Neuronal stem cell (in vitro differentiated cells): ENCODE measurements at places on chromosomes 5 and 9.

- DNase-seq: no peak
Observed at GRCh38 chr5:170559296-170559695, 55.5 kb downstream of the KCNIP1 start.

DNA sequence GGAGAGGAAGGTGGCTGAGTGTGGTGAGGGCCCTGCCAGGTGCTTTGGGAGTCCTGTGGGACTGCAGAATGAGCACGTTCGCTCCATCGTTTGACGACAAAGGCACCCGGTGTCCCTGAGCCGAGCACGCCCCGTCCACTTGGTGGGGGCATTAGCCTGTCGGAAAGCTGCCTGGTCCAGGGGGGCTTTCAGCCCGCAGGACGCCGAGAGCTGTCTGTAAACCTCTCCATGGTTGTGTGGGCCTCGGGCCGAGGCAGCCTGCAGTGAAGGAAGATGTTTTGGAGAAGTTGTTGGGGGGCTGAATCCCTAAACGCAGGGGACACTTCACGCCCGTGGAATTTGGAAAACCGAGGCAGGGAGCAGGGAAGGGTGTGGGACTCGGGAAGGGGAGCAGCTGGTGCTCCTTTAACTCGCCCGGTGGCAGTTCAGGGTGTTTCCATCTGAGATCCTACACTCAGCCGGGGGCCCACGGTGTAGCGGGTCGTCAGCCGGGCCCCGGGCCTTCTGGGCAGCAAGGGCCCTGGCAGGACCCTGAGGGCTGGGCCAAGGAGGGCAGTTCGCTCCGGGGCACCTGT is 53.8 kb downstream of the MRPL36 start:
- DNase-seq: no peak

DNA sequence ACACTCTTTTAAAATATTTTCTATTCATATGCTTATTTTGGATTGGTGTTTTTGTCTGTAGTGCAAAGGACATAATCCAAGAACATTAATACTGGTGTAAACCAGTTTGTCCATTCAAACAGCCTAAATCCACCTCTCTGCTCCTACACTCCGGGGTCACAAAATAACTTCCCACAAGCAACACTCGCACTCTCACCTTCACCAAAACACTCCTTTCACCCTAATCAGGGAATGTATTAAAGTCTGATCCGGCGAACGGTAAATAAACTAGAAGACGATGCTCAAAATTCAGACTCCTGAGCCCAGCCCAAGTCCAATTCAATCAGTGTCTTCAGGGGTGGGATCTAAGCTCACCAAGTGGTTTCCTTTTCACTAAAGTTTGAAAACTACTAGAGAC is 649 bp downstream of the AP3B1 start:
- DNase-seq: peak; percentile 33

- no peak for DNase-seq
Observed at GRCh38 chr5:23042226-23042625, 189.1 kb upstream of the CDH12 start.

DNA sequence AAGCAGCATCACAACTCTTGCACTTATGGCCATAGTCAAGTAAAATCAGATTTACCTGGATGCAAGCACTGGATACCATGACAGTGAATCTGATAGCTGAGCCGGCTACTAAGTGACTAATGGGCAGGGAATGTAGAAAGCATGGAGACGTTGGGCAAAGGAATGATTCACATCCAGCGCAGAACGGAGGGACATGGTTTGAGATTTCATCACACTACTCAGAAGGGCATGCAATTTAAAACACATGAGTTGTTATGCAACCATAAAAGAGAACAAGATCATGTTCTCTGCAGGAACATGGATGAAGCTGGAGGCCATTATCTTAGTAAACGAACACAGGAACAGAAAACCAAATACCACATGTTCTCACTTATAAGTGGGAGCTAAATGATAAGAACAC is 169.1 kb upstream of the PIK3R1 start:
- DNase-seq: no peak

DNA sequence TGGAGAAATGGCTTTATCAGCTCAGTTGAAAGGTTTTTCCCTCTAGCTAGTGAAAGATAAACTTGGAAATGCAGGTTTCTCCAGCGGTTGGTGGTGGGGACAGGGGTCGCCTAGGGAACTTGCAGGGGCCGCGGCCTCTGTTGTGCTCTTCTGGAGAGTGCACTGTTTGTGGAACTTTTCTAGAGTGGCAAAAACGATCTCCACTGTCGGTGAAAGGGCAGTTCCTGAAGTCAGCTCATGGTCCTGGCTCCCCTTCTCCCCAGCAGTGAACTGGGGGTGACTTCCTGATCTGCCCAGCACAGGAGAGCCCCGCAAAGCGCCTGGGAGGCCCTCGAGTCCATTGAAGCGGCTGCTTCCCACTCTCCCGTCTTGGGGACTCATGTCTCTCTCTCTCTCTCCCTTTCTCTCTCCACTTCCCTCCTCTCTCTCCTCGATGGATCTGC is 3.2 kb downstream of the IRX1 start:
- no peak for DNase-seq

- peak; percentile 39 for DNase-seq
Observed at GRCh38 chr5:154474396-154475334, 3.4 kb downstream of the HAND1 start.

DNA sequence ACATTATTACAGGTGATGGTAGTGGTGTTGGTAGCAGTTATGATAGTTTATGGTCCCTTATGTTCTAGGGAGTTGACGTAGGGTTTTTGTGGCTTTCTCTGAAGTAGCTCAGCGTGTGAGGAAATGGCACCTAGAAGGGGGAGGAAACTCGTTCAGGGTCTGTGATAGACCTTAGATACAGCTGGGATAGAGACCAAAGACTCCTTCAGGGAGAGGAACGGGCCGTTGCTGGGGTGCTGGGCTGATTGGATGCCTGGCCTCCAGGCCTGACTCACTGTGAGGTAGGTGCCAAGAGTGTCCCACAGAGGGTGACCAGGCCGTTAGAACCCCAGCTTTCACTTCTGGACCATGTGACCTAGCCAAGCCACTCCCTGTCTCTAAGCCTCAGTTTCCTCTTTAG is 96.6 kb downstream of the DAB2IP start:
- DNase-seq: no peak

GRCh38 chr9:110923601-110924000 is 114.7 kb downstream of the LPAR1 start:
- DNase-seq: no peak

GRCh38 chr9:107875571-107875980 is 386.0 kb upstream of the KLF4 start:
- no peak for DNase-seq

DNA sequence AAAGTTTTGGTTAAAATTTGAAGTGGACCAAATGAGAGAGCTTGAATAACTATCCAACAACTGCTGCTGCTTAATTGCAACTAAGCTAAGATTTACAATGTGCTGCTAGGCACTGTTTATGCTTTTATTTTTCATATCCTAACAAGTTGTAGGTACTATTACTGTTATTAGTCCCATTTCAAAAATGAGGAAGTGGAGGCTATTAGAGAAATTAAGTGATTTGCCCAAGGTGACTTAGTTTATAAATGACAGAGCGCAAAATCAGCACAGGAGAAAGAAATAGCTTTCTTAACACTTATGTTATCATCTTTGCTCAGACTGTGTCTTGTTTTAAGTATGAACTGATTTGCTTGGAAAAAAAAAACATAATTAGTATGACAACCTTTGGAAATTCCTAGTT is 23.1 kb downstream of the WDR36 start:
- DNase-seq: no peak

DNA sequence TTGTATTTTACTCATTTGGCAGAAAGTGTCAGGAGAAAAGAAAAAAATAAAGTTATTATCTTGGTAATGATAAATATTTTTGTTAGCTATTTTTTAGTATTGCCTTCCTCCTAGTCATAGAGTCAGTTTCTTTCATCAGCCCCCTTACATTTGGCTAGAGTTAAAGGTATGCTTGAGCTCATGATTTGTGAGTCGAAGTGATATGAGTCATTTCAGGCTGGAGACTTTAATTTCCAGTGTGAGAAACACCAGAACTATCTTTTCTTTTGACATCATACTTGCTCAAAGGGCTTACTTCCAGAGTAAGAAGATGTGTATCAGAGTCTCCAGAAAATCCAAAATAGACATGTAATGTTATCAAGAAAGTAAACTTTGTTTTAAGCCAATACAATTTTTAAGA is 746.7 kb upstream of the TYRP1 start:
- no peak for DNase-seq

DNA sequence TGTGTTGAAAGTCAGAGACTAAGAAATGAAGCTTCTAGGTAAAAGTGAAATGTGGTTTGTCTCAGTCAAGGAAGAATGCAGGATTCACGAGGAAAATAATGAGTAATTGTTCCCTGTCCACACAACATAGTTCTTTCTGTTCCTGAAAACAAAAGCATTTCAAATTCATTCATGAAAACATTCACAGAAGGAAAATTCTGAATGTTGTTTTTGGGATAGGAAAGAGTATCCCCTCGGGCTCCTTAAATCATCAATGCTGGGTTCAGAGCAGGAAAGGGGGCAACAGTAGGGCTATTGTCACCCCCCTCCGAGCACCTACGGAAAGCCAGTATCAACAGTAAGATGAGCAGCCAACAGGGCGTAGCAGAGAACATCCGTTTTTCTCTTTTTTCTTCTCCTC is 769.9 kb upstream of the ADAMTS16 start:
- no peak for DNase-seq

DNA sequence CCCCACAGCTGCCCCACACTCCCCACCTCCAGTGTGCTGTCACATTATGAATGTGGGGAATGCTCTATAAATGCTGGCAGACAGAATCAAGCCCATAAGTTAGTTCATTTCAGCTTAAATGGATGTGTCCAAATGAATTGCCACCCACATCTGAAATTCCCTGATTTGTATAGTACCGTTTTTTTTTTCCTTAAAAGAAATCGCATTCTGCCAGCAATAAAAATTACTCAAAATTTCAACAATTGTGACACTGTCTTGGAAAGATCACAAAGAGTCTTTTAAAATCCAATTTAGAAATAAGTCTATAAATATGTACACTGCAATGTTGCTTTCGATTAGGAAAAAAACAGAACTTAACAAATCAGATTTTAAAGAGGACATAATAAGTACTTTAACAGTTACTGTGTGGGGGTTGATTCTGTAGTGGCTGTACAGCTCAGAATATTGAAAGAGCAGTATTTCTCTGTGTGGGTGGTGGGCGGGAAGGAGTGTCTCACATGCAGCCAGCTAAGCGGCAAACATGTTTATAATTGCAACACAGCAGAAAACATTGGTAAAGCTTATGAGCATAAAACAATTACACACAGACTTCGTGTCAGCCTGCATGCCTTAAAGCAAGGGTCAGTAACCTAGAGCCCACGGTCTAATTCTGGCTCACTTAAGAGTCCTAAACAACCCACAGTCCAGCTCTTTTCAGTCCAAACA is 24.9 kb upstream of the CSNK1G3 start:
- no peak for DNase-seq

- DNase-seq: no peak
Observed at GRCh38 chr9:38064842-38065368, 4.1 kb downstream of the SHB start.

DNA sequence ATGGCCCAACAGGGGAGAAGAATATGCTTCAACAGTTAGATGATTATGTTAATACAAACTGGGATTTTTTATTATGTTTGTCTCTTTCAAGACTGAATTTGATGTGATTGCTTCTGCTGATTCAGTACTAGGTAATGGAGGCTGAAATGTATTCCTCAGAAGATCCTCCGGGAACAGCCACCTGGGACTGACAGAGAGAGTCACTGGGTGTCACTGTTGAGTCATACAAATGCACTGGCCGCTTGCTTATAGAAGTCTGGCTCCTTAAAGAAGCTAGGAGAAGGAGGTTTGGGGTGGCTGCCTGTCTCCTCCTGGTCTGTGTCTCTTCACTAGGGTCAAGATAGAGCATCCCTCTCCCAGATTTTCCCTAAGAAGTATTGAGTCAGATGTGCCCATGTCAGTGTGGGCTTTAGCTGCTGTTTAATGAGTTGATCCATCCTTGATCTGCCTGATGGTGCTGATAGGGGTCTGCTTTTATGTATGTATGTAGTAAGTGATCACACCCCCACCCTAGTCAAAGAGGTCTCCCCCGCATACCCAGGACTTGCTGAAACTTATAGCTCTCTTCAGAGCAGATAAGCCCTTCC is 773.4 kb downstream of the BRINP1 start:
- DNase-seq: peak; percentile 38

DNA sequence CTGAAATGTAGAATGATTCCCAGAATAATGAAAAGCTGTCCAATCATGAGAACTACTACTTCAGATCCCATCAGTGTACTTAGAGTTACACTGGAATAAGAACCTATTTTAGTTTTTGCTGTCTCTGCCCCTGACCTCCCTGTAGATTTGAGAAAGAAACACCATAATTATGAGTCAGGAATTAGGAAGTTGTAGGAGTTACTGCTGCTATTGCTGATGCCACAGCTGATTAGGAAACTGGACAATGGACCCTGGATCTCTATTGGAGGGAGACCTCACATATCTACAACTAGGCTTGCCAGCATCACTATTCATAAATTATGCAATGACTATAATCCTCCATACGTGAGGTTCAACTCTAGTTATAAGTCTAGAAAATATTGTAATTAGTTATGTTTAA is 48.8 kb upstream of the EDIL3 start:
- DNase-seq: no peak

DNA sequence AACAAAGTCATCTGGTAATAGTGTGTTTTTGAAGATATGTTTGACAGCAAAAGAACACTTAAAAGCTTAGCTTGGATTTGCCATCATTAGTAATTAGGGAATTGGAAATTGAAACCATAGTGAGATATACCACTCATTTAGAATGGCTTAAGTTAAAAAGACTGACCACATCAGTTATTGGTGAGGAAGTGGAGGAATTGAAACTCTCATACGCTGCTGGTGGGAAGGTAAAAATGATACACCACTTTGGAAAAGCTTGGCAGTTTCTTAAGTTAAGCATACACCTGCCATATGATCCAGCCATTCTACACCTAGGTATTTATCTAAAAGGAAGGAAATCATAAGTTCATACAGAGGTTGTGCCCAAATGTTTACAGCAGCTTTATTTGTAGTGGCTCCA is 213.2 kb downstream of the TRIO start:
- no peak for DNase-seq

DNA sequence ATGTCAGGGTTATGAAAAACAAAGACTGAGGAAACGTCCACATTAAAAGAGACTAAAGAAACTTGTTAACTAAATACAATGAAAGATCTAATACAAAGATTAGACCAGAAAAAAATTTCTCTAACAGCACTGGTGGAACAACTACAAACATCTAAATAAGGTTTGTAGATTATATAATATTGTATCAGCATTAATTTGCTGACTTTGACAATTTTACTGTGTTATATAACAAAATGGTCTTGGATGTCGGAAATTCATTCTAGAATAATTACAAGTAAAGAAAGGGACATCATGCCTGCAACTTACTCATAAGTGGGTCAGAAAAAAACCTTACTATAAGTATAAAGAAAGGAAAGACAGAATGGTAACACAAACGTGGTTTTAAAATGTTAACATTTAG is 50.1 kb downstream of the PJA2 start:
- no peak for DNase-seq

GRCh38 chr5:24161559-24161958 is 483.2 kb downstream of the CDH10 start:
- DNase-seq: no peak

GRCh38 chr5:157294407-157295091 is 28.6 kb downstream of the CYFIP2 start:
- no peak for DNase-seq
